ENCODE measurements at places on chromosomes 2 and 18.

DNA sequence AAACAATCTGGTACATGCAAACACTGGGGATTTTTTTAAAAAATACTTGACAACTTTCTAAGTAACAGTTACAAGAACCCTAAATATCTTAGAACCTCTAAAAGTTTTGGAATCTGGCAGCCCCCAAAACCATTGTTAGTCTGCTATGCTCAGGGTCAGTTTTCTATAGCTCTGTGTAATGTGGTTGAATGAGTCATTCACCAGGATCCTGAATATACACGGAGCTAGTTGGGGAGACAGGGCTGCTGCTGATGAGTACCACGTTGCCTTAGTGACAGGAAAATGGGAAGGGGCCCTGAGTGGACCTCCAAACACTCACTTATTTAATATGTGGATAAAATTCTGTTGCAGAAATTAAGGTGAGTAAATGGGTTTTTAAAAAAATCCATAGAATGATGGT is 36.9 kb upstream of the TANC1 start:
- no peak for DNase-seq

DNA sequence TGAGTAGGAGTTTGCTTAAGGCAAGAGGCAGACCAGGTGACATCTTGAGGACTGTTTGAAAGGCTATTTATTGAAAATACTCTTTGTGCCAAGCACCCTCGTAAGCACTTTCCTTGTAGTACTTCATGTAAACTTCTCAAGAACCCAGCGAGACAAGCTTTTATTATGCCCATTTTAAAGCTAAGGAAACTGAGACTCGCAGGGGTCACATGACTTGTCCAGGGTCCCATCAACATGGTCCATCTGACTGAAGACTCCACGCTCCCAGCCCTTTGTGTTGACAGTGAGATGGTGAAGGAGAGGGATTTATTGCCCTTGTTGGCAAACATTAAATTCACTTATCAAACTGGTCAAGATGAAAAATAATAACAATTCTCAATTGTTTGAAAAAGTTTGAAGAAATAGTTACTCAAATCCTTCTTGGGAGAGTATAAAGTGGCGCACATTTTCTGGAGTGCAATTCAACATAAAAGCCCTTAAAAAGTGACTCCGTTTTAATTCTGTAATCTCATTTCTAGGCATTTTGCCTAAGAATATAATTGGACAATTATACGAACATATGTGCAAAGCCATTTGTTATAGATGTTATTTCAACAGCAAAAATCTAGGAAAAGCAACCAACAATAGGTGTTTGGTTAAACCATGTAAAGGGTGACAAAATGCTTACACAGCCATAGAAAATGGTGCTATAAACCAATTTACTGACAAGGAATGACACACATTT is 270.5 kb upstream of the NCKAP5 start:
- DNase-seq = no peak

DNA sequence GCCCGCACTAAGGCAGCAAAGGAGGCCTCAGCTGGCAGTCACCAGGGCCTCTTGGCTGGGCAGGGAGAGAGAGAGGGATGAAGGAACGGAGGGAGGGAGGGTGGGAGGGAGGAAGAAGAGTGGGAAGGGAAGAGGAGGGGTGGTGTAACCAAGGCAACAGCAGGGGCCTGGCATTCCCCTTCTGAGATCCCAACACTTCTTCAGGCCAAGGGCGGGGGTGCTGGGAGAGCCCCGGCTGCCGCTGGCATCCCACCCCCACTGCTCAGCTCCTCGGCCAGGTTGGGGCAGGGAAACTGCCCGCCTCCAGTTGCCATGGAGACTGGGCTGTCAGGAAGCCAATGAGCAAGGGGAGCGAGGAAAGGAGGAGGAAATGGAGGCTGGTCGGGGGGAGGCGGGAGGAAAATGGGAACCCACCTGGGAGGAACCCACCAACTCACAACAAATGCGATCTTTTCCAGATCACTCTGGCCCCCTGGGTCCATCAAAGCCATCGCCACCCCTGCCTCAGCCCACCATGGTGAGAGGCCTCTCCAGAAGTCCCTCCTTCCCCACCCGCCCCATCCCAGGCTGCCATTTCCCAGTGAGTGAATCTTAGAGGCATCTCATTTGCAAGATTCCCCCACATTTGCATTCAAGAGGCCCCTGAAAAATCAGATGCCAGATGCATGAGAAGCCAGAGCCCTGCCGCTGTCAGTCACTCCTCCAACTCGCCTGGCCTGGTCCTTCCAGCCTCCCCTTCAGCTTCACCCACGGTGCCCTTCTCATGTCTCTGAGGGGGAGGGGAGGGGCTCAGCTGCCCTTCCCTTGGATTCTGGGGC is 12.4 kb downstream of the SH2D6 start:
- DNase-seq = no peak

DNA sequence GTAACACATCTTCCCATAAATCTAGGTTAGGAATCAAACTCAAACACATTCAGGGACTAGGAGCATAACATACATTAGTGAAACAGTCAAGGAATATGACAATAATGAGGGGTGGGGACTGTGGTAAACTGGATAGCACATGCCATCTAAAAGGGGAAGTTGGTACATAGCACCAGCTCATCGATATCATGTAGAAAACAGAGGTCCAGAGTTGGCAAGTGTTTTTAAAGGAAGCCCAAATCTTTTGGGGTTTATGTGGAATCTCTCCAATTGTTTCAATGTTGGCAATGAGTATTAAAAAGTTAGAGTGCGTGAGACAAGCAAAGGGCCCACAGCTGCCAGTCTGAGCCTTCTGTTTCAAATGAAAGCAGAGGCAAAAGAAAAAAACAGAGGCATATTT is 24.4 kb downstream of the KLF7 start:
- no peak for DNase-seq

GRCh38 chr2:191177751-191178736 is 27.2 kb upstream of the STAT4 start:
- DNase-seq = no peak

DNA sequence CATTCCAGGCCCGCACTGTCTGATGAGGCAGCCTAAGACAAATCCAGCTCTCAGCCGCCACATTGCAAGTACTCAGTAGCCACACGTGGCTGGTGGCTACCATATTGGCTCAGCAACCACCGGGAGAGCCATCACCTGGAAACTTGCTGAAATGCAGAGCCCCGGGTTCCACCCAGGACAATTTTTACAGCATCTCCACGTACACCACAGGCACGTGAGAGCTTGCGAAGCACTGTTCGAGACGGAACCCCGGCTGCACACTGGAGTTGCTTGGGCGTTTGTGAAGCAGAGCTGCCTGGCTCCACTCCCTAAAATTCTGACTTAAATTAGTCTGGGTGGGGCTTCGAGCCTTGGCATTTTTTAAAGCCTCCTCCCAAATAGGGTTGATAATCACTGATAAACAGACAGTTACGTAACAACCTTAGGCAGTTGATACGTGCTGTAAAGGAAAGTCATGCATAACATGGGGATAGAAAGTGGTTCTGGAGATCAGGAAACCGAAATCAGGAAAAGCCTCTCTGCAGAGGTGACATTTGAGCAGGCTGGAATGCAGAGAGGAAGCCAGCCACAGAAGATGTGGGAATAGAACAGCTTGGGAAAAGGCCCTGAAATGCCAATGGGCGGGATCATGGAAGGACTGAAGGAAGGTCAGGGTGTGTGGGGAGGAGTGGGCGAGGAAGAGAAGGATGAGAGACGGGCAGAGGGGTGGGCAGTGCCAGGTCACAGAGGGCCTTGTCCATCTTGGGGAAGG is 6.2 kb downstream of the ASAP2 start:
- DNase-seq = no peak

- no peak for DNase-seq
Observed at GRCh38 chr2:145007960-145008263, 488.0 kb upstream of the ZEB2 start.

DNA sequence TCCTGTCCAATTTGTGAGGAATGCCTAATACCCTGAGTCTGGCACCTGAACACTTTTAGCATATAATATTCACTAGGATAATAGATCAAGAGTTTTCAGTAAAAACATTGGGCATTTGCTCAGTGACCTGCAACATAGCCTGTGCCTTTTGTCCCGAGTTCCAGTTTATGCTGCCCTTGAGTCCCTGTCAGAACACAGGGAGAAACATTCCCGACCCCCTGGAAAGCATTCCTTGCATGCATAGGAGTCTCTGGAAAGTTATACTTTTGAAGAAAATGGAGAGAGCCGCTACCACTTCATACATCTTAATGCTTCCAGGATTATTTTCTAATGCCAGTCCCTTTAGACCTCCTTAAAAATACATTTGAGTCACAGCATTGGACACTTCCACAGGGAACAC is 107.3 kb downstream of the PLCL1 start:
- no peak for DNase-seq

DNA sequence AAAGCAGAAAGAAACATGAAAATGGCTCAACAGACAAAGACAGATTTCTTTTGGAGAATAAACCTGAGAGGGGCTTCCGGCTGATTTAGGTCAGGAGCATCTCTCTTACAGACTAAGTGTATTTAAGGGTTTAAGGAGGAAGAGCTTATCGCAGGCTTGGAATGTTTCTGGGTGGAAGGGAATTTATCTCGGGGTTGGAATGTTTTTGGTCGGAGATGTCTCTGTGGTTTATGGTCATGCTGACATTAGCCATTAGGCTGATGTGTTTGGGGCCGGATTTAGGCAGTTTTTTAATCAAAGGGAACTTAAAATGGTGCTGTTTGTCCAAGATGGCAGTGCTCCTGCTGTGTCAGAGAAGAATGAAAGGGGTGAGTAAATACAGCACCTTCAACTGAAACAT is 14.4 kb upstream of the PSMA8 start:
- no peak for DNase-seq

DNA sequence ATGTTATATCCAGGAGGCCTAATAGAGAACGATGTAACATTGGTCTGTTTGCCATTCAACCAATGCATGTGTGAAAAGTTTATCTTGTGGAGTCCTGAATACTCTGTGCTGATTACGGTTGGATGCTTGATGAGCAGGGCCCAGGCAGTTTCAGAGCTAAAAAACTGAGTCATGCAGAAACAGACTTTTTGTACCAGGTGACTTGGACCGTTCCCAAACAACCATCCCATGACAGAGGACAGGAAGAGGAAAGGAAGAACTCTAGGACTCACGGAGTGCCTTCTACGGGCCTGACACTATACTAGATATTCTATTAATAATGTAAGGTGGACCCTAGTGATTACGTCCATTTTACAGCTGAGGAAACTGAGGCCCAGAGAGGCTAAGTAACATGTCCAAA is 142.1 kb downstream of the ARHGAP28 start:
- DNase-seq = no peak
